Activated CD8-positive, alpha-beta memory T cell treated with anti-CD3 and anti-CD28 coated beads for 1 hour (primary cell): ENCODE measurements at places on chromosomes 4 and X.

DNA sequence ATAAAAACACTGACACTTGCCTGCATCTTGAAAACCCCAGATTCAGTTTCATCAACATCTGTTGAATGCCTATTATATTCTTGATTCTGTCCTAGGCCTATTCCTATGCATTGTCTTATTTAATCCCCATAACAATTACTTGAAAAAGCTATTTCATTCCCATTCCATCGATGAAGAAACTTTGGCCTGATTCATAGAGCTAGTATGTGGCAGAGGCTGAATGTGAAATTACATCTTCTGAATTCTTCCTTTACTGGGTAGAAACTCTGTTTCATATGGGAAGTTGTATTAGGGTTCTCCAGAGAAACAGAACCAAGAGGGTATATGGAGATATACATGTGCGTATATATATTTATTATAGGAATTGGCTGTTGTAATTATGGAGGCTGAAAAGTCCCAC is 35.0 kb upstream of the SLC4A4 start:
- no peak for DNase-seq

DNA sequence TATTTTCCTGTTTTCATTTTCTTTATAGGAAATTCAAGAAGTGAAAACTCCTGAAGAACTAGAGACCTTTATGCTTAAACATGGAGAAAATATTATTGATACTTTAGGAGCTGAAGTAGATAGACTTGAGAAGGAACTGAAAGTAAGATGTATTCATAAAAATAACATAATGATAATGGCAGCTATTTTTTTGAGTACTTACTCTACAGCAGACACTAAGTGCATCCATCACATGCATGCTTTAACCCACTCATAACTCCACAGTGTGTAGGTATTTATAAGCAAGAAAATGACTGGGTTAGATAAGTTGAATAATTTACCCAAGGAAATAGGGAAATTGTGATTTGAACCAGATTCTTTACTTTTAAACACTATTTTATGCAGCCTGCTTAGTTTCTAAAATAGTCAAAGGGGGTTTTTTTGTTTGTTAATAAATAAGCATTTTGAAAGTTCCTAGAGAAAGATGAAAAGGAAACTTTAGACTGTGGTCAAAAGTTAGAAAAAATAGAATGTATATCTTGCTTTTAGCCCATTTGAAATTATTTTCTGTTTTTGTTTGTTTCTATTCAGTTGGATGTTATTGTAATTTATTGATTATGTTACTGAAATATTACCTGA is 74.2 kb downstream of the BEND4 start:
- no peak for DNase-seq

DNA sequence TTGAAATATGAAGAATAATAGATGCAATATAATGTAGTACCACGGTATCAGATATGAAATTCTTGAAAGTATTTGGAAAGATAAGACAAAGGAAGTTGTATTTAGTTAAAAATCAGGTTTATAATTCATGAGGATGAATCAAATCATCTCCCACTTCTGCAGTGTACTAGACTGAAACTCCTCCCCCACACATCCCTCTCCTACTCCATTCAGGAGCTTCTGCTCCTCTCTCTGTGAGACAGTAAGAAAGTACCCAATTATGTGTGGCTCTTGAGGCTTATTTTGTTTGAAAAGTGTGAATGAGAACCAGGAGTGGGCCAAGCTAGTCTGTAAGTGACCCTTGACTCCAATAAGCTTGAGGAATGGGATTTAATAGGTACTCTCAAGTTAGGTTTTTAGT is 9.5 kb downstream of the SLAIN2 start:
- DNase-seq, result no peak

DNA sequence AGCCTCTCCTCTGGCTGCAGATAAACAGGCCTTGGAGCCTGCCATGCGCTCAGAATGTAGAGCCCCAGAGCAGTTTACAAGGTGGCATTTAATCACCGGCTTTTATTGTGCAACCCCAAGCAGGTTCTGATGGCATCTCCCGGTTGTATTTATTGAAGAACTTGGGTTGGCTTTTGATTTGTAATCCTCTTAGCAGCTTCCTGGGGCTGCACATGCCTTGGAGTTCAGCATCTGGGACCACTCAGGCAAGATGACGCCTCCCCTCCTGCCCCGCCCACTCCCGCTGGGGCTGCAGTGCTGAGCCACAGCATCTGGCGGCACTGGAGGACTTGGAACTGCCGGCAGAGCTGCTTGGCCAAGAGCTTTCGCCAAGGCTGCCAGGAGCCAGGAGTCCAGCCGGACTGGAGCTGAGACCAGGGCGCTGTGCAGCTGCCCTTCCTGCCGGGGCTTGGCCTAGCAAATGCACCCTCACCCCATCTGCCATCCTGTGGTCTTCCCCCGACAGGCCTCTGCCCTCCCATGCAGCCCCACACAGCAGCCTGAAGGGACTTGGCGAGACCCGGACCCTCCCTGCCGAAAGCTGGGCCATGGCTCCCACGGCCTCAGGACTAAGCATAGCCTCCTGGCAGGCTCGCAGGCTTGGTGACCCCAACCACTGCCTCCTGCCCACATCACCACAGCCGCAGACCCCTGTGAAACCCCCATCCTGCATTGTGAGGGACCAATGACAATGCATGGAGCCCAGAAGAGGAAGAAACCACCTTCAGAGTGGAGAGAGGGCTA is 5.4 kb downstream of the HTRA3 start:
- no peak for DNase-seq

DNA sequence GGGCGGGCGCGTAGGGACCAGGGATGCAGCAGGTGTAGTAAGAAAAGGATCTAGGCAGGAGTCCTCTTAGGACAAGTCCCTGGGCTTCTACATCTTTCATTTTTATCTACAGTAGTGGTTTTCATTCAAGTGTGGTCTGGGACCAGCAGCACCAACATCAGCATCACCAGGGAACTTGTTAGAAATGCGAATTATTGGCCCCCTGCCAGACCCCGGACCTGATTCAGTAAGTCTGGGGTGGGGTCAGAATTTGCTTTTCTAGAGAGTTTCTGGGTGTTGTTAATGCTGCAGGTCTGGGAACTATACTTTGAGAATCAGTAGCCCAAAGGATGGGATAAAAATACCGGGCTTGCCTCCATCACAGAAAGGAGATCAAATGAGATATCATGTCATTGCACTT is 1.3 kb upstream of the PCYT1B start:
- no peak for DNase-seq

- no peak for DNase-seq
Measured at GRCh38 chrX:53704294-53704693, 17.8 kb upstream of the HUWE1 start.

- DNase-seq, result no peak
Measured at GRCh38 chr4:143251779-143252178, 67.1 kb downstream of the USP38 start.

DNA sequence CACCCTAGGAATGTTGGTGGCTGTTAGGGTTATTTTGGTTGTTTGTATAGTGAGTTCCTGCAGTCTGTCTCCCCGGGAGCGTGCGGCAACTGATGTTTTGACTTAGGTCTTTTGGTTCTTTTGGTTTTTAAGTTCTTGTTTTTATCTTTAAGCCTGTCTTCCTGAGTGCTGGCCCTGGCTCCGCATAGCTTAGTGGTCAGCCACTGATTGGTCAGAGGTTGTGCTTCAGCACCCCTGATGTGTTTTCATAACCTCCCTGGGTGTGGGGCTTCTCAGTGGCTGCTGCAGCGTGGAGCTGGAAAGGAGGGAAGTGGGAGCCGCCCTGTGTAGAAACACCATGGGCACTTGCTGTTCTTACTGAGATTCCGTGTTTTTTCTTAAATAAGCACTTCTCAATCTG is 5.1 kb downstream of the PIGG start:
- no peak for DNase-seq

DNA sequence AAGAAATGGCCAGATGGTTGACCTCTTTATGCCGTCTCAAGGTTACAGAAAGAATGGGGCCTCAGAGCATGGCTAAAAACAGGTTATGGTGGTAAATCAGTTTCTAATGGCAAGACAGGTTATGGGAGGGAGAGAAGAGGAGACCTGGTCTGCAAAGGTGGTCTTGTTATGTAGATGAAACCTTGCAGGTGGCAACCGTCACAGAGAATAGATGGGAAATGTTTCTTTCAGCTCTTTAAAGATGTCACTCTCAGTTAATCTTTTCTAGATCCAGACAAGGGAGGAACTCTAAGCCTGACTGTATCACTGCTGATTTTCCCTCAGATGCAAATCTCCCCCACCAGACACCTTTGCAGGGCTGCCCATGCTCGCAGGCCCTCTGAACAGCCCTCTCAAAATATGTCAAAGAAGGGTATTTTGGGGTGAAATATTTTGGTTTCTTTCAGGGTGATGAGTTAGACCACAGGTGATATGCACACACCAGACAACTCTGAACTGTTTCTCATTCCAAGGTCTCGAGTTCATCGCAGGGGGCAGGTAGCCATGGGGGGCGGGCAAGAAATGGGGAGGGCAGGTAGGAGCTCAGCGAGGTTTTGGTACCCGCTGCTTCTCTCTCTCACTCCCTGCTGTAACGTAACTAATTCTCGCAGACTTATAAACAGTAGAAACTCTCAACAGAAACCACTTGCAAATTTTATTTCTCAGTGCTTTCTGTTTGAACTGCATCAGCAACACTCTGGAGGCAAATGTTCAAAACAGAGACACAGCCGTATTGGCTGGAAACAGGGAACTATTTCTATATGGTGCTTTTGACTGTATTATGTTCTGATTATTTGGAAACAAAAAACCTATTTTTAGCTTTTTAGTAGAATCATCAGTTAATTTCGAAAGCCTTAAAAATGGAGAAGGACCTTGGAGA is 32.4 kb downstream of the CASP3 start:
- no peak for DNase-seq

GRCh38 chr4:105624530-105624929 is 72.1 kb downstream of the ARHGEF38 start:
- DNase-seq, result no peak

- no peak for DNase-seq
Measured at GRCh38 chr4:98481167-98481566, 177.2 kb downstream of the TSPAN5 start.

GRCh38 chrX:123361371-123361770 is 177.3 kb downstream of the GRIA3 start:
- DNase-seq, result no peak

- DNase-seq, result no peak
Measured at GRCh38 chrX:153902385-153902784, 2.1 kb upstream of the AVPR2 start.

DNA sequence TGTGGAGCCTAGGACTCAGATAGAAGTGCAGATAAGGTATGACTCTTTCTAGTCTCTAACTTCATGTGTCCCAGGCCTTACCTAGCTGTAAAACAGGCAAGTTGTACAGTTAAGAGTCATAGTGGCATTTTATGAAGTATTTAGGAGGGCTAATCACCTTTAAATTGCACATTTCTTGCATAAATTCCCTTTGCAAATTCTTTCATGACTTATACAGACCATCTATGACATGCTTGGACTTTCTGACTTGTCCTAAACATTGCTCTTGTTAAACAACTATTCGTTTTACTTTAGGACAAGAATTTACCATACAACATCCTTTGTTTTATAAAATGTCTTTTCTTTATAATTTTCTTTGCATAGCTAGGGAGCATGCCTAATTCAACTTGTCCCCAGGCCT is 7.8 kb upstream of the RRAGB start:
- DNase-seq, result no peak

- no peak for DNase-seq
Measured at GRCh38 chrX:148902581-148902980, 402.2 kb downstream of the AFF2 start.

- DNase-seq, result no peak
Measured at GRCh38 chr4:121594796-121595526, 101.8 kb downstream of the ANXA5 start.

- no peak for DNase-seq
Measured at GRCh38 chrX:114058988-114059418, 524.9 kb upstream of the HTR2C start.

DNA sequence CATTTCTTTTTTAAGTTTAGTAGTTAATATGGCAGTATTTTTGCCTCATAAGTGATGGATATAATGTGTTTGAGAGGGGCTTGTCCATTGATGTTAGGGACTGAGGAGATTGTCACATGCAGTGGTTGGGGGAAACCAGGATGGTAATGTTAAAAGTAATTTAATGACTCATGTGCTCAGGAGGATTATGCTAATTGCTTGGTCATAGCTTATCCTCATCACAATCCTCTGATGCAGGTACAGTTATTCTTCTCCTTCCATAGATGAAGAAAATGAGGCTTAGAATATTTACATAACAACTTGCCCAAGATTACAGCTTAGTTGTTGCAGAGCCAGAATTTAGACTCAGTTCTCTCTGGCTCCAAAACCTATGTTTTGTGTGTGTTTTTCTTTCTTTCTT is 94.4 kb upstream of the SCML1 start:
- DNase-seq, result no peak

DNA sequence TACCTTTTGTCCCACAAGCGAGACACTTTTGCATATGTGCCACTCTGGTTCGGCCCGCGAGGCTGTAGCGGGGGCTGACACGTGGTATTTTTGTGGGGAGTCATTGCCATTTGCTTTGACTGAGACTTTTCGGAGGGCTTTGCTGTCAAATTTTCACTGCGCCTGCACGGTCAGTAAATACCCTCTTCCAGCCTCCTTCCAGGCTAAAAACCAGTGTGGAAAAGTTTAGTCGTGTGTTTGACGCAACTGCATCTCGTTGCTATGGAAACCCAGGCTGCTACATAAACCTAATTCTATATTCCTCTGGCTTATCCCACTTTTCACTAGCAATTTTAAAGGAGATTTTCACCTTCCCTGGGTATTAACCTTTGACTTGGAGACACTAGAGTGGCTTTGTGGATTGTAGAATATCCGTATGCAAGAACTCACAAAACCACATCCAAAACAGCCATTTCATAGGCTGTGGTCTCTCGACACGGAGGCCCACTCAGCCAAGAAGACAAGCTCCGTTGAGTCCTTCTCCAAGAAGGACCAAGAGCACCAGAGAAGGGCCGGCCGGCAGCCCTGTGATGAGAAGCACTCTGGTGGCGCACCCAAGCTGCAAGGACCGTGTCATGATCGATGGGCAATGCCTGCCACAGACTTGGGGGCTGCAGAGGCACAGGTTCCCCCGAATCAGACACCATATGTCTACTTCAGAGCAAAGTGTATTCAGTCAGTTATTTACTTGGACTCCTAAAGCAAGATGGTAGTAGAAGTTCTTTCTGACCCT is 38.4 kb upstream of the ENPP6 start:
- no peak for DNase-seq

- DNase-seq, result no peak
Measured at GRCh38 chr4:14087459-14087858, 459.9 kb upstream of the BOD1L1 start.

DNA sequence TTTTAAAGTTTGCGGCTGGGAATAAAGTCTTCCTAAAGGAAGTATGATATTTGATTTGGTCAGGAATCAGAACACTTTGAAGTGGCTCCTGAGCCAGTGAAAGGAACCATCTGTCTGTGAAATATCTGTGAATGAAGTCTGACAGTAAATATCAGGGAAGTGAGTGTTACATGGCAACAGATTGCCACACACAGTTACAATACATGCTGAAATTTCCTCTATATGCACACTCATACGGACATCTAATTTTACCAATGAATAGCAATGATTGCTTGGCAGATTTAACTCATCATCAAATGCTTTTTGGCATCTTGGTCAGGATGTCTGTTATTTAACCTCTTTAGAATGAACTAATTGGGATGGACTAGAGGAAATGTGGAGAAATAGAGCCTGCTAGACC is 1023.8 kb downstream of the FAT4 start:
- no peak for DNase-seq

- DNase-seq, result no peak
Measured at GRCh38 chrX:125439194-125439849, 119.7 kb downstream of the TEX13C start.

- DNase-seq, result no peak
Measured at GRCh38 chr4:136687118-136687517, 845.2 kb downstream of the PCDH18 start.

- no peak for DNase-seq
Measured at GRCh38 chr4:184097241-184097605, 120.5 kb downstream of the ENPP6 start.

- DNase-seq, result no peak
Measured at GRCh38 chr4:122453384-122453995, 3.0 kb downstream of the IL2 start.
